ENCODE measurements at places on chromosomes 7 and 10.
A peak's percentile ranks its signal among the peaks of the same experiment; 100 is the strongest.

DNA sequence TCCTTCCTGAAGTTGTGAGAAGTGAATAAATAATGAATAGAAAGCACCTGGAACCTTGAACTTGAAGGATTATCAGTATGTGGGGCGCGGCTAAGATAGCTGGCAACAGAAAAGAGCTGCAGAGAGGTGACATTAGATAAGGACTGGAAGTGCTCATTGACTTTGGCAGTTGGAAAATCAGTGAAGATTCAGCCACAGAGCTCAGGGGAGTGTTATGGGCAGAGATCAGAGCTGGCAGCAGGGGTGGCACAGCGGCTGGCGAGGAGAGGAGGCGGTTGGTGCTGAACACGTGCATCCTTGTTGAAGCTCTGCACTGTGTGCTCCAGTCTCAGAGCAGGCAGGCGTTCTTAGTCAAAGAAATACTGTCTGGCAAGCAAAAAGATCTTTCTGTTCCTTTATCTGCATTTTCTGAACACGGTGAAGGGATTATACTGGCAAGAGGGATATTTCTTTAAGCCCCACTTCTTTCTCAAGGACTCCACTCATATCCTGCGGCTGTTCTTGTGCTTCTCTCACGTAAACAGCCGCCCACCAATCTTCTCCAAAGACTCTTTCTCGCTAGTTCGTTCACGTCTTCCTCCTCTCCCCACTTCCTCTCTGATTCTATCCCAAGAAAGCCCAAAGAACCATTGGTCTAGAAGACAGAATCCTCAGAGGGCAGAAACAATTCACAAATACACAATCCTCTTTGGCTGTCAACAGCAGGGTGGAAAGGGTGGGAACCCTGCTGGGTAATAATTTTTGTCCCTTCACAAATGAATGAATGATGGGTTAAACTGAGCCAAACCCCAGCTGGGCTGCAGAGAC, 38.6 kb upstream of the ADD3 start:
- H3K27ac ChIP-seq, result no peak overlapping the region
- no peak for DNase-seq
- H3K4me1 ChIP-seq, result no peaks in the 10 kb centered on the region
- H3K27me3 ChIP-seq, result no peaks in the 10 kb centered on the region

GRCh38 chr10:89954787-89955566, 253.6 kb downstream of the KIF20B start:
- no peaks in the 10 kb centered on the region for H3K36me3 ChIP-seq
- no peak overlapping the region for H3K4me3 ChIP-seq
- no peaks in the 10 kb centered on the region for H3K4me1 ChIP-seq
- H3K27me3 ChIP-seq, result no peaks in the 10 kb centered on the region
- no peak overlapping the region for H3K27ac ChIP-seq

- H3K4me1 ChIP-seq, result peaks cover 12% of the 10 kb centered on the region
- H3K27ac ChIP-seq, result no peak overlapping the region
- no peak overlapping the region for H3K4me3 ChIP-seq
- H3K36me3 ChIP-seq, result no peaks in the 10 kb centered on the region
- no peaks in the 10 kb centered on the region for H3K27me3 ChIP-seq
Observed at GRCh38 chr7:34726221-34726620, 68.2 kb downstream of the NPSR1 start.

- H3K27ac ChIP-seq, result no peak overlapping the region
- no peak overlapping the region for H3K4me3 ChIP-seq
- H3K27me3 ChIP-seq, result no peaks in the 10 kb centered on the region
Observed at GRCh38 chr10:130575756-130576285, 439.6 kb downstream of the GLRX3 start.

GRCh38 chr10:74927701-74928100, 101.3 kb downstream of the KAT6B start:
- H3K27ac ChIP-seq, result no peak overlapping the region
- DNase-seq, result no peak
- no peak overlapping the region for H3K4me3 ChIP-seq
- H3K36me3 ChIP-seq, result no peaks in the 10 kb centered on the region
- no peaks in the 10 kb centered on the region for H3K27me3 ChIP-seq

GRCh38 chr7:99648843-99649242, 31.0 kb downstream of the CYP3A5 start:
- H3K36me3 ChIP-seq, result no peaks in the 10 kb centered on the region
- no peaks in the 10 kb centered on the region for H3K27me3 ChIP-seq

GRCh38 chr10:101018600-101019439, 12.1 kb downstream of the PDZD7 start:
- no peaks in the 10 kb centered on the region for H3K36me3 ChIP-seq
- 0 out of 2 replicates have a peak, but pooled peaks cover 3% of the 10 kb centered on the region for H3K4me1 ChIP-seq
- no peak overlapping the region for H3K4me3 ChIP-seq

DNA sequence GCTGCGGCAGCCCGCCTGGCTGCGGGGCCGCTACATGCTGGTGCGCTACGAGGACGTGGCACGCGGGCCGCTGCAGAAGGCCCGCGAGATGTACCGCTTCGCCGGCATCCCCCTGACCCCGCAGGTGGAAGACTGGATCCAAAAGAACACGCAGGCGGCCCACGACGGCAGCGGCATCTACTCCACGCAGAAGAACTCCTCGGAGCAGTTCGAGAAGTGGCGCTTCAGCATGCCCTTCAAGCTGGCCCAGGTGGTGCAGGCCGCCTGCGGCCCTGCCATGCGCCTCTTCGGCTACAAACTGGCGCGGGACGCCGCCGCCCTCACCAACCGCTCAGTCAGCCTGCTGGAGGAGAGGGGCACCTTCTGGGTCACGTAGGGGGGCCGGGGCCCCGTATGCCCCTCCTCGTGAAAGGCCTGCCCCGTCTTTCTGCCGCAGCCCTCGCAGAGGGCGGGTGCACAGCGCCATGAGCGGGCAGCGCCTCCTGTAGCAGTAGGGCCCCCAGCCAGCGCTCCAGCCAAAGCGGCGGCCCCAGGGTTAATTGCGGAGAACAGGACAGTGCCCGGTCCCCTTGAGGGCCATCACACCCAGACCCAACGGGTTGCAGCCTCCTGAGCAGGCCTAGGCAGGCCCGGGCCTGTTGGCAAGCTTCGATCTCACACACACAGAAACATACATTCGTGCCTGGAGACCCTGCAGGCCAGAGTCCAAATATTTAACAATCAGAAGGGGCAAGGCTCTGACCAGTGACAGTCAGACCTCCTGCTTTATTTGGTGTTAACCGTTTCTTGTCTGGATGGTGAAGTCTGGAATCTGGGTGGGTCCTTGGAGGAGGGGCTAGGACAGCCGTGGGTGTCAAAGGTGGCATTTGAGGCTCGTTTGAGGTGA, 44.1 kb downstream of the CHST3 start:
- H3K36me3 ChIP-seq, result no peaks in the 10 kb centered on the region
- H3K4me3 ChIP-seq, result no peak overlapping the region
- H3K27ac ChIP-seq, result no peak overlapping the region
- no peaks in the 10 kb centered on the region for H3K4me1 ChIP-seq
- H3K27me3 ChIP-seq, result no peaks in the 10 kb centered on the region

DNA sequence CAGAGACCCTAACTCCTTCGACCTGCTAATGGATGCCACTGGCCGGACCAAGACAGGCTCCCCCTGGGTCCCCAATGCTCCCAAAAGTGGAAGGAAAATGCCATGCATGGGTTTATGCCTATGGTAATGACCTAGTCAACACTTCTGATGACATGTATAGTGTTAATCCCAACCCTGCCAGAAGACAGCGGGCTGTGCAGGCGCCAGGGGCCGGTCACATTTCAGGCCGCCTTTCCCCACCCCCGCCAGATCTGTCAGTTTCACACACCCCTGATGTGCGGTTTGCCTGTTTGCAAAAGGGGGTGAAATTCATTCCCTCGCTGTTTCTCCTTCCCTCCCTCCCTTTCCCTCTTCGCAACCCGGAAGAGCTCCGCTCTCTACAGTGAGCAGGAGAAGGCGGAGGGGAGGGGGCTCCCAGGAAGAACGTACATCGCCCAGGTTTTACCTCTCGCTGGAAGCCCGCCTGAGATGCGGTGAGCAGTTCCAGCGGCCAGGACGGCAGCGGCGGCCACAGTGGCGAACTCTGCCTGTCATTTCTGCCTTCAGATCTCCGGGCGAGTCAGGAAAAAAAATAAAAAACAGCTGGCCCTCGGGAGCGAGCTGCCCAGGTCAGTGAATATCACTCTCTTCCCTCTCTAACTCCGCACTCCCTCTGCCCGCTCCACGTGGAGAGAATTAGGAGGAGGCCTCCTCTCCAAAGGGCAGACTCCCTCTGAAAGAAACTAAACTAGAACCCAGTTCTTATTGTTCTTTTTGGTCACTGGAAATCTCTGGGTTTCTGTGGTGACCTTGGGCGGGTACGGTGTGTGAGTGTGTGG, 9.4 kb upstream of the GATA3 start:
- H3K4me1 ChIP-seq, result no peaks in the 10 kb centered on the region
- peaks cover 37% of the 10 kb centered on the region for H3K27me3 ChIP-seq
- H3K4me3 ChIP-seq, result peak overlapping the region; percentile 64

GRCh38 chr7:148084138-148084537, 506.4 kb upstream of the C7orf33 start:
- peak; percentile 73 for DNase-seq
- no peak overlapping the region for H3K4me3 ChIP-seq
- H3K4me1 ChIP-seq, result no peaks in the 10 kb centered on the region
- no peaks in the 10 kb centered on the region for H3K36me3 ChIP-seq
- no peaks in the 10 kb centered on the region for H3K27me3 ChIP-seq

- H3K27me3 ChIP-seq, result no peaks in the 10 kb centered on the region
- no peaks in the 10 kb centered on the region for H3K36me3 ChIP-seq
- no peak overlapping the region for H3K27ac ChIP-seq
- DNase-seq, result no peak
- H3K4me1 ChIP-seq, result no peaks in the 10 kb centered on the region
Observed at GRCh38 chr7:7607010-7607409, 33.5 kb upstream of the UMAD1 start.

DNA sequence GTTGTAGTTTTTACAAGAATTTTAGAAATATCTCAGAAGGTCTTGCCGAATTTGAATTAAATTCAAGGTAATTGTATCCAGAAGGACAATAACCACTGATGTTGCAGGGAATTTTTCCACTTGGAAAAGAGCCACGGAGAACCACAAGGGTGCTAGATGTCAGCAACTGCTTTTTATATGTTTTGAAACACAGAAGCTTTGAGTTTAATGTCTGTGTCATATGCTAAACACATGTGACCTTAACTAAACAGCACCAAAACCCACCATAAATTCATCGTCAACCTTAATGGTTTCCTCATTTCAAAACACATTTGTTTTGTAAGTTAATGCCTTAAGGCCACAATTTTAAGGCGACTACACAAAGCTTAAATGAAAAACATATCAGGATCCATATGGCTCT, 106.9 kb downstream of the COL28A1 start:
- no peak for DNase-seq
- H3K4me1 ChIP-seq, result no peaks in the 10 kb centered on the region
- no peak overlapping the region for H3K27ac ChIP-seq
- H3K36me3 ChIP-seq, result no peaks in the 10 kb centered on the region
- no peaks in the 10 kb centered on the region for H3K27me3 ChIP-seq
